ENCODE measurements at places on chromosomes 1 and 21.

- peak; percentile 67 for DNase-seq
Observed at GRCh38 chr1:103525114-103525606, 339 bp upstream of the RNPC3 start.

DNA sequence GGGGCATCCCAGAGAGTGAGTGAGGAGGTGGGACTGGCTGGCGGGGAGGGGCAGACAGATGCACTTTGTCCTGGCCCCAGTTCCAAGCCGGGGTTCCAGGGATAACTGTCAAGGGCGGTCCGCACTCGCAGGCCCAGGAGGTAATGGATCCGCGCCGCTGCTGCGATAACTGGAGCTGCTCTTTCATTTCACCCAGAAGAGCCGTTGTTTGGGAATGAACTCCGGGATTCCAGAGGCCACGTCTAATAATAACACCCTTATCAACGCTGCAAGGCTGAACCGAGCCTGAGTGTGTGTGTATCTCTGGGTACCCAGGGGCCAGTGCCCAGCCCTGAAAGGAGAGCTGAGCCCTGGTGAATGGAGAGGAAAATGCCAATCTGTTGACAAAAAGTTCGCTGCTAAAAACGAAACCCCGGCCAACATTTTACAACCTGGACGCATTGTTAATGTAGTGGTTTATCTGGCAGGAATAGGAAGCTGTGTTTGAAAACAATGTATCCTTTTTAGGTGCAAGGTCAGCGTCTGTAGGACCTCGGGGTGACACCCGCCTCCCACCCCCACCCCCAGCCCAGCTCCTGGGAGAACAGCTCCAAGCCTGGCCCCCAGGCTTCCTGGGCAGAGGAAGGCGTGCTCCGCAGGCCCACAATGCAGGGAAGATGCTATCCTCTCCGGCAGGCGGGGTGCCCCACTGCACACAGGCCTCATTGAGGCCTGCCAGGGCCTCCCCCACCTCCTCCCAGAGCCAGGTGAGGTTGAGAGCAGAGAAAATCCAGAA is 119.7 kb downstream of the PROX1 start:
- DNase-seq, result no peak

GRCh38 chr1:234843946-234844345 is 234.0 kb upstream of the IRF2BP2 start:
- DNase-seq, result no peak

DNA sequence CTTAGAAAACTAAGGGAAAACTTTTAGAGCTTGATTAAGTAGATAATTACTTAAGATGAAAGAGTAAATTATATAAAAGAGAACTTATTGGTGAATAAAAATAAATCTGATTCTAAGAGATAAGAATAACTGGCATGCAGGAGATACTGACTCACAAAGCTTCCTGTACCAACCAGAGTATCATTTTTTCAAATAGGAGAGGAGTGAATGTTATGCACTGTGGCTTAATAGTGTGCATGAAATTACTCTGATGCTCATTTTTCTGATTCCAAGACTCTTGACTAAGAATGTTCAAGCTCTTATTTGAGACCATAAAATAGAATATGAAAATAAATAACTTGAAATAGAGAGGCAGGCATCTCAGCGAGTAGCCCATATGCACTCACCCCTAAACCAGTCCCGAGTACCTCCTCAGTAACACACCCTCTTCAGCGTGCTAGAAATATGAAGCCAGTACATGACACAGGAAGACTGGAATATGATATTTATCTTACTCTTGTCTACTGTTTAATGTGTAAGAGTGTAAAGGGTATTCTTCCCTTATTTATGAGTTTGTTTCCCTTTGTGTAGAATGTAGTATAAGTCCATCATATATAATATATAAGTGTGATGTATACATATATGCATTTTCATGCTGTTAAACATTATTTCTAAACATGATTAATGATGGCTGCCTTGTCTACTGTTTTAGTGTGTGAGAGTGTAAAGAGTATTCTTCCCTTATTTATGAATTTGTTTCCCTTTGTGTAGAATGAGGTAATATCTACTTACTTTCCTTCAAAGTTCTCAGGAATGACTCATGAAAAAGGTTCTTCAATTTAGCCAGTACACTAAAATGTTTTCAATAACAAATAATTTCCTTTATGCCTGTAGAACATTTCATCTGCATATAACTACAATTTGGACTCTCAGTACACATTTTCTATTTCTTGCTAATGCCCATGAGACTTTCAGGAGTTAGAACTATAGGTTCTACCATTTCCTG is 99.2 kb upstream of the PALMD start:
- no peak for DNase-seq

GRCh38 chr21:45294509-45295291 is 7.0 kb upstream of the POFUT2 start:
- DNase-seq, result peak; percentile 83

- no peak for DNase-seq
Observed at GRCh38 chr21:21851657-21852056, 853.4 kb downstream of the NCAM2 start.

- no peak for DNase-seq
Observed at GRCh38 chr1:167752219-167752985, 30.6 kb downstream of the MPZL1 start.

GRCh38 chr1:22234476-22235030 is 91.7 kb upstream of the WNT4 start:
- no peak for DNase-seq

- no peak for DNase-seq
Observed at GRCh38 chr21:45000637-45001133, 60.9 kb downstream of the SLX9 start.

- DNase-seq, result peak; percentile 38
Observed at GRCh38 chr1:154431586-154432373, 26.6 kb downstream of the IL6R start.

DNA sequence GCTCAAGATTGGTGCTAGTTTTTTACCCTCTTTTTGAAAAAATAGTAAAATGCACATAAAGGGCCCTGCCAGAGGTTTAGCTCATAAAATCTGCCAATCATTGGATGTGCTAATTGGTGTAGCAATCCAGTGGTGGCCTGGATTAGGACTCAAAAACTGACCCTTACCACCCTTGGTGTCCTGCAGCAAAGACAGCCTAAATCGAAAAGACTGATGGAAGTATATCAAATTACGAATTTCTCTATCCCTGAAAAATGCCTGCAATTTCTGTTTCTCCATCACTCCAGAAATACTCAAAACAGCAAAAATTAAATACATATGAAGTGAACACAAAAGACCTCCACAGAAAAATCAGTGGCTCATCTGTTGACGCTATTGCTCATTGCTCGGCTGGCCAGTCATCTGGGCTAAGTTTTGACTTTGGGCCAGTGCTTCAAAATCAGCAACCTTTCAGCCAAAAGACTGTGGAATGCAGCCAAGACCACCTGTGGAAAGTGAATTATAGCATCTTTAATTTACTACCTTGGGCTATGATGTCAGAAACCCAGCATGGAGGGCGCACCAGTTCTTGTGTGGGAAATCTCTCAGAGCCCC is 30.0 kb downstream of the WLS start:
- DNase-seq, result no peak

GRCh38 chr1:53165408-53165961 is 23.0 kb upstream of the SLC1A7 start:
- peak; percentile 51 for DNase-seq

DNA sequence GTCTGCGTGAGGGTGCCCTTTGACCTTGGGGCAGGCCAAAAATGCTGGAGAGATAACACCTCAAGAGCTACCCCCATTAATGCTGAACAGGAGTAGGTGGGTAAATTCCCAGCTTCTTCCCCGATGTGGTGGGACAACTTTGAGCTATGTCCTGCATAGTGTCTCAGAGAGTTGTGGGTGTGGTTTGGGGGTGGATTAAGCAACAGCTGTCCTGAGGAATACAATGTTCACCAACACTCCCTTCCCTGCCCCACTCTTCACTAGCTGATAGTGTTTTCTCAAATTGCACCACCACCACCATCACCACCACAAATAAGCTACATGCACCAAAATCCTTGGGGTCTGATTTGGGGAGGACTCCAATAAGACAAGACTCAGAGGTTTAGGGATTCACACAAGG is 258.4 kb downstream of the HLX start:
- no peak for DNase-seq

GRCh38 chr1:98854137-98854536 is 150.5 kb downstream of the PLPPR5 start:
- peak; percentile 46 for DNase-seq

DNA sequence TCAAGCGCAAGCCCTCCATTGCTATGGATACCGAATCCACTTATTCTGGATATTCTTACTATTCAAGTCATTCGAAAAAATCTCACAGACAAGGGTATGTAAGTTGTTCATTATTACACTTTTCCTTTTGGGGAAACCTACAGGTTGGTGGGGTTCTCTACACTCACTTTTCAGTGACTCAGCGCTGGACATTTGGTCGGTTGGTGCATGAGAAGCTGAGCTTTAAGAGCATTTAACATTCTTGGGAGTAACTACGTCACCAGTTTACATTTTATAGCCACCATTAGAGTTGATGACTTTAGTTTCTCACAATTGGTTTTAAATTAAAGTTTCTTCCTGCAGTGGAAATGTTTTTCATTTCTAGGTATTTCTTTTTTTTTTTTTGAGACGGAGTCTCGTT is 9.6 kb downstream of the VANGL1 start:
- peak; percentile 33 for DNase-seq

GRCh38 chr1:198107091-198107501 is 49.7 kb upstream of the NEK7 start:
- DNase-seq, result no peak

DNA sequence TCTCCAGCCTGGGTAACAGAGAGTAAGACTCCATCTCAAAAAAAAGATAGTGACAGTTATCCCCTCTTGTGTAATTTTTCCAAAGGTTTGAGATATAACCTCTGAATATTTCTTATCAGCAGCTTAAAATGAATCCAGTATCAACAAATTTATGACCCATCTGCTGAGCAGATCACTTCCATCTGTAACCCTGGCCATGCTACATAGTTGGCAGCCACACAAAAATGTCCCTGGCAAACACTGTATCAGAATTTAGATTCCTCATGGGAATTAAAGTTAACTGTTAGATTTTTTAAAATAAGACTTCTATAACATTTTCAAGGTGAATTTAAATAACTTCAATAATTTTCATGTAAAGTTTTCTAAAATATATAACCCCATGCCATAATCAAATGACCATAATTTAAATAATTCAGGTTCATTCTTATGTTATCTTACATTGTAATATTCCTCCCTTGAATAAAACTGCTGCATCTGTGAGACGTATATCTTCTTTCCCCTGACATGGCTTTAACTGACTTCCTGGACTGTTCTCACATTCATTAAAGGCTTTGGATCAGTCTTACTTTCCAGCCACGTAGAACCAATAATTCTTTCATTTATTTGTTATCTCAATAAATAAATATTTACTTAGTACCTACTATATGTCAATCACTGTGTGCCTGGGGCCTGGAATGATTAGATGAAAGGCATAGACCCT is 5.3 kb upstream of the PRPF38B start:
- DNase-seq, result no peak

- DNase-seq, result no peak
Observed at GRCh38 chr1:71435951-71436350, 355.1 kb upstream of the ZRANB2 start.

DNA sequence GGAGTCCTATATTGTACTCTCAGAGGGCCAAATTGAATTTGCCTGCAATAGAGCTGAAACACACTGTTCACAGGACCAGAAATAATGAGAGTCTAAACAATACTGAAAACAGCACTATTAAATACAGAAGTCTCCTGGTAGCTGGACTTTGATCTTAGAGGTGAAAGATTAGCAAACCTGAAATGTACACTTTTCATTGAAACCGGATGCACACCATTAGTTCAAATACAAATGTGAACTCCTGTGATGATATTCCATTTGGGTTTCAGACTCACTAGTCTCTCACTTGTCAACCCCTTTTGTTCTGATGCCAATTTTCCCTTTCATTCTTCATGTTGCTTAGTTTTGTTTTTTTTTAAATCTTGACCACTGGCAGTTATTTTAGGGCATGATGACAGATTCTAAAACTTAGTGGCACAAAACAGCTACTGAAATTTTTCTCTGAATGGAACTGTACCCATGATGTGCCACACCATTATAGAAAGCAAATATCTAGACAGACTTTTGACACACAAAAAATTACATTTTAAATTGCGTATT is 5.9 kb upstream of the TNFSF4 start:
- DNase-seq, result no peak

DNA sequence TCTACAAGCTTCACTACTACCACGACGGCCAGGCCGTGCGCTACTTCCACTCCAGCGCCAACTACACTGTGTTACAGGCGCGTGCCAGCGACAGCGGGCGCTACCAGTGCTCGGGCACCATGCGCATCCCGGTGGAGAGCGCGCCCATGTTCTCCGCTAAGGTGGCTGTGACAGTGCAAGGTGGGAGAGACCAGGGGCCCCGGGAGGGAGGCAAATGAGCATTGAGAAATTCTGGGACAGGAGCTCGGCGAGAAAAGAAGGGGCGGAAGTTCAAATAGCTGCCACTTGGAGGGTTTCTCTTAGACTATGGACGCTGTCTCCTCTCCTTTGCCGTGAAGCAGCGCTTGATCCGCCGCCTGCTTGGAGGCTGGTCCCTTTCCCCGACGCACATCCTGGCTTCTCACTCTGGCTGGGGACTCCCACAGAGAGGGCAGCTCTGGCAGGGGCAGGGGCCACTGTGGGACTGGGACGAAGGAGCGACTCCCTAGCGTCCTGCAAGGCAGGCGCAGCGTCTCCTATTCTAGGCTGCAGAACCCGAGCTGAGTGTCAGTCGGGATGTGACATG is 4.6 kb downstream of the FCRLB start:
- DNase-seq, result peak; percentile 86

- no peak for DNase-seq
Observed at GRCh38 chr1:11070876-11071275, 11.1 kb upstream of the SRM start.

DNA sequence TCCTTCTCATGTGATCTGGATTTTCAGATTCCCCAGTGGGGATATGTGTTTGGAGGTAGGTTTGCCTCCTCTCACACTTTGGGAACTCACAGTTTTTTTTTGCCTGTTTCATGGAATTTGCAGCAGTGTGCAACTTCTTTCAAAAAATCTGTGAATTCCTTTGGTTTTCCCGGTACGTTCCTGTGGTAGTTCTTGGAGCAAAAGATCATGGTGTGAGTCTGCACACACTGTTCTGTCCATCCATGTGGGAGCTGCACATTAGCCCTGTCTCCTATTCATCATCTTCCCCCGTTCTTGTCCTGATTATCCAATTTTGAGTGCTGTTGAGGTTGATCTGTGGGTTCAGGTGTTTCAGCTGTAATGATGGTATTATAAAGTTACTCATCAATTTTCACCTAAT is 30.3 kb upstream of the TACSTD2 start:
- no peak for DNase-seq

GRCh38 chr1:8706995-8707396 is 110.4 kb downstream of the RERE start:
- no peak for DNase-seq

Measured in endodermal cell (in vitro differentiated cells).